ENCODE measurements at places on chromosomes 3 and 15.
A peak's percentile ranks its signal among the peaks of the same experiment; 100 is the strongest.

DNA sequence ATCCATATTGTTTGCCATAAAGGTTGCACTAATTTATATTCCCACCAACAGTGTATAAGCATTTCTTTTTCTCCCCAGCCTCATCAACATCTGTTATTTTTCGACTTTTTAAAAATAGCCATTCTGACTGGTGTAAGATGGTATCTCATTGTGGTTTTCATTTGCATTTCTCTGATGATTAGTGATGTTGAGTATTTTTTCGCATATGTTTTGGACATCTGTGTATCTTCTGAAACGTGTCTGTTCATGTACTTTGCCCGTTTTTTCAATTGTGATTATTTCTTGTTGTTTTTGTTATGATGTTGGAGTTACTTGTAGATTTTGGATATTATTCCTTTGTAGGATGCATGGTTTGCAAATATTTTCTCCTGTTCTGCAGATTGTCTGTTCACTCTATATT, 46.5 kb downstream of the TP63 start:
- DNase-seq, result no peak

DNA sequence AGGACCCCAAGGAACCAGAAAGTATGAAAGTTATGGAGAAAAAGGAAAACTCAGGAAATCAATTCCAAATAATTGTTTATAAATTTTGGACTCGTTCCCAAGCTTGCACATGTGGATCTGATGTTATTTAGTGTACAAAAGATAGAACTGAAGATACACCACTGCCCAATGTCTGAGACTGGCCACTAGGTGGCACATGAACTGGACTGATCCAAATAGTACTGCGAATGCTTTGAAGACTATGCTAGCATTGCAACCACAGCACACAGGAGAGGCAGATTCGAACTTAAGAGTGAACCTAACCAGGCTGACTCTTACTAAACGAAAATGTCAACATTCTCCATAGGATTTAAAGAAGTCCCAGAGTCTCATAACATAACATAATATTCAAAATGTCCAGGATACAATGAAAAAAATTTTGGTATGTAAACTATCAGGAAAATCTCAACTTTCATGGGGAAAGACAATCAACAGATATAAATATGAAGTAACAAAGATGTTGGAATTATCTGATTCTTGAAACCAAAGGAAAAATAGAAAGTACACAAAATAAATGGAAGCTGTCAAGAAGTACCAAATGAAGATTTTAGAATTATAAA, 596.7 kb downstream of the FGF12 start:
- peak; percentile 27 for DNase-seq

GRCh38 chr3:27079427-27080257, 289.5 kb downstream of the NEK10 start:
- no peak for DNase-seq

DNA sequence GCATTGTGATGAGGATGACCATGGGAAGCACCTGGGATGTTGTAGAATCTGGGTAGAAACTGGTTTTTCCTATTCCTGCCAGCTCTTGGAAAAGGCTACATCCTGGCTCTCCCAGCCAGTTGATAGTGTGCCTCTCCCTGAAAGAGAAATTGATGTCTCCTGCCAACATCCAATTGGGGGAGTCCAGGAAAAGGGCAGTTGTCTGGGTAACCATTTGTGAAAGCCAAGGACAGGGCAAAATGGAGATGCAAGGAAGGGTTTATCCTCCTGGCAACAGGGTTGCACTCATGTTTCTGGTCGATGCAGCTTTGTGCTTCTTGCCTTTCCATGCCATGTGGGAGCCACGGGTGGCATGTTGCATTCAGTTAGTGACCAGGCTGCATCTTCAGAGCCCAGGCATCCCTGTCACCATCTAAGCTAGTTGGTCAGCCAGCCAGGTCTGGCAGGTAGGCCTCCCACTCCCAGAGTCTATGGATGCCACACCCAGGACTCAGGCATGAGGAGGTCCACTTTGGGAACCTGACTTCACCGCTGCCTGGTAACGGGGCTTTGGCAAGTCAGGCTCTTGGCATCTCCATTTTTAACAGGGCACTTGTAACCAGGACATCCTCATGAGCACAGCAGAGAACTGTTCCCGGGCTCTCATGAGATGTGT, 153.5 kb downstream of the DNAJB8 start:
- no peak for DNase-seq

GRCh38 chr3:23944007-23944783, 891 bp upstream of the NR1D2 start:
- DNase-seq, result no peak

DNA sequence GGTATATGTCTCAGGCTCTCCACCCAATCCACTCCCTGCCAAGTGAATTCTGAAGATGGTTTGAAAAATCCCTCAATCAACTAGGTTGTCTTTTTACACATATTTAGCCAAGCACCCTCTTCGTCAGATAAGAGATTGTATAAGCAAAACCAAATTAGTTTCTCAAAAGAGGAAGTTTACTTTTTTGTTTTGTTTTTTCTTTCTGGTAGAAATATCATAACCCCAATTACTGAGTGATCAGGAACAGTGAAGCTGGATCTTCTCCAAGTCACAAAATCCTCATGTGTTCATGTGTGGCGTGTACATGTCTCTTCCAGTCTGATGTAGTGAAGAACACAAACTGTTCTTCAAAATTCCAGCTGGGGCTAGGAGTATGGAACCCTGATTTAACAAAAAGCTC, 180.6 kb downstream of the FOXP1 start:
- no peak for DNase-seq

DNA sequence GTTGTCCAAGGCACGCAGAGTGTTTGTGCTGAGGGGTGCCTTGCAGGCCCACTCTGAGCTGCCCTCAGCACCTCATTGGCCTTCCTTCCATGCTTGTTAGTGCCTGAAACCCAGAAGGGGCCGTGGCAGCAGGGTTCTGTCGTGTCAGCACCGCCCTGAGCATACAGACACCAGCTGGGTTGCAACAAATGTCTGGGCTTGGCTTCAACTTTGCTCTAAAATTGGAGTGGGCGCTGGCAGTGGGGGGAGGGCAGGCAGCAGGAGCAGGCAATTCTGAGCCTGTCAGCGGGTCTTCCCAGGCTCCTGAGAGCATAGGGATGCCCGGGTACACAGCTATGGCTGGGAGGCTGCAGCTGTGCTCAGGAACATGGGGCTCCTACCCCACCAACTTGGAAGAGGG, 464.3 kb downstream of the EPHA3 start:
- DNase-seq, result no peak

DNA sequence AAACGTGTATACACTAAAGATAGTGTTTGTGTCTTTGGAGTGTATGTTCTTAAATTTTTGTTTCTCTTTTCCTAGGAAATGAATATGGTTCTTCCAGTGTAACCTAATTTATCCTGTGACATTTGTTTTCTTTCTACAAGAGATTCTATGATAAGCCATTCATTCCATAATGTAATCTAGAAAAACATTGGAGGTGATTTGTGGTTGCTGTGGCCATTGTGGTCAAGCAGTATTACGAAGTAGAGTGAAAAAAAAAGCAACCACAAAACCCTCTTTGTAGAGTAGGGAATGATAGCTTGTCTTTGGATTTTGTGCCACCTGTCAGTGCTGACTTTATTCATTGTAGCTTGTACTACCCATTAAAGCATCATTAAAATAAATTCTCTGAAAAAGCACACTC, 1209.6 kb downstream of the ZPLD1 start:
- no peak for DNase-seq

DNA sequence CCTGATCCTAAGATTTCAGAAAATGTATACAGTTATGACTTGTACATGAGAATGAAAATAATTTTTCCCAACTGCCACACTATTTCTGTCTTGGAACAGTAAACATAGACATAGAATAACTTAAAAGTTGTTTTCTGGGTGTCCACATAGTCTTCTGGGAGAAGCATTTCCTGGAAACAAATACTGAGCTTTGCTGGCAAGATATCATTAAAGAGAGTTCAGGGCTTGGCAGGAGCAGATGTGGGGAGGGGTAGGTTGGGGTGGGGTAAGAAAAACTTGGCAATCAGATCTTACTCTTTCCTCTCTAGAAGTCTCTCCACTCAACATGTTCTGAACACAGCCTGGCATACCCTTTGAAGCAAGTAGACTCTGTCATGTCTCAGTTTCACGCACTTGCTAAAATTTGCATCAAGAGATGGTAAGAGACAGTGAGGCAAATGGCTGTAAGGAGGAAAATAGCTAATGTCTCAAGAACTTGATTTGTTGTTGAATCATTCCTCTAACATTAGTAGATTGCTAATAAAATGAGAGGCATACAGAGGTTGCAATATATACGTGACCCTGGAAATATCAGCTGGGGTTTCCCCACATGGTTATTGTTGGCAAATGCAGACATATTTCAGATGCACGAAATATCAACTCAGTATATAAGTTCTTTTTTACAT, 27.3 kb upstream of the ABI3BP start:
- no peak for DNase-seq

DNA sequence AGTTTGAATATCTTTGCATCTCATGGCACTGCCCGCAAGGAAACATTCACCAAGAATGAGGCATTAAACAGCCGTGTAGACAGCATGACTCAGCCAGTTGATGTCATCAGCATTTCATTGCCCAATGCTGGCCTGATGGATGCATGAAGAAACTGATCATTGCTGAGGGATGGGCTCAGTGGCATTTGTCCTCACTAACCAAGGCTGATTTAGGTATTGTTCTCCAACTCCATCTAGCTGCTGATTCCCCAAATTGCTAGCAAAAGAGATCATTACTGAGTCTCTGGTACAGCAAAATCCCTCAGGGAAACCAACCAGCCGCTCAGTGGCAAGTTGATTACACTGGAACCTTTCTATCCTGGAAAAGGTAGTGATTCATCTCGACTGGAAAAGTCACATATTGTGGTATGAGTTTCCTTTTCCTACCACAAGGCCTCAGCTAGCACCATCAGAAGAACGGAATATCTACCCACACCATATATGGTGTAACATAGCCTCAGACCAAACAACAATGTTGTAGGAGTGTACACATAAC, 186.5 kb upstream of the GAP43 start:
- peak; percentile 10 for DNase-seq

DNA sequence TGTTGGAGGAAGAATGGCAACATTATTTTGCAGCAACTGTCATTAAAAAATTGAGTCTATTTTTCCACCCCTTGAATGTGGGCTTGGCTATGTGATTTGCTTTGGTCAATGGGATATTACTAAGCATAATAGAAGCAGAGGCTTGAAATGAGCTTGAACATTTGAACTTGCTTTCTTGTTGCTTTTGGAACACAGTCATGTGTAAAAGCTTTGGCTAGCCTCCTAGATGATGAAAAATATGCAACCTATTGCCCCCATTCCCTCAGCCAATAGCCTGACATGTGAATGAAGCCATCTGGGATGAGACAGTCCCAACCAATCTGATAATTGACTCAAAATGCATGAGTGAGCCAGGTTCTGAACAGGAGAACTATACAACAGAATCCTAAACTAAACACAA, 78.4 kb downstream of the PLSCR2 start:
- DNase-seq, result no peak

GRCh38 chr15:89797678-89798201, 16.9 kb downstream of the ANPEP start:
- DNase-seq, result no peak

DNA sequence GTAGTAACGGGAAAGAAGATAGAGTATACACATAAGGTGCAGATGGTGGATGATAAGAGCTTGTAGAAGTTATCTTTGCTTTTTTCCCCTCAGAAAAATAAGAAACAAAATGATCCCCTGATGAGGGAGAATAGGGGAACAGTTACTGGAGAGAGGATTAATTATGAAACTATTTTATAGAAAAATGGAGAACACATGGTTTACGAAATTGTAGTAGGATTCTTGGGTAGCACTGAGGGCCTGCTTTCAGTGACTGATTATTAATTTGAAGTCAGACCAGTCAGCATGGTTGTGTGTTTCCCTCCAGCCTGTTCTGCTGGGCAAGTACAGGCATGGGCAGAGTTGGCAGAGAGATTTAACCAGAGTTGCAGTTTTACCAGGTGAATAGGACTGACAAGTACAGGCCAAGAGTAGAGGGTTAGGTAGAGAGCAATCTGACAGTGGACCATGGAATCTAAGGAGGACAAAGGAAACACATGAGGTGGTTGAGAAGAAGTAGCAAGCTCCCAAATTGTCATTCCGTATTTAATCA, 5.9 kb downstream of the SLC49A4 start:
- DNase-seq, result no peak

- DNase-seq, result no peak
These were observed 1298.6 kb downstream of the SI start for GRCh38 chr3:163779396-163780344.

DNA sequence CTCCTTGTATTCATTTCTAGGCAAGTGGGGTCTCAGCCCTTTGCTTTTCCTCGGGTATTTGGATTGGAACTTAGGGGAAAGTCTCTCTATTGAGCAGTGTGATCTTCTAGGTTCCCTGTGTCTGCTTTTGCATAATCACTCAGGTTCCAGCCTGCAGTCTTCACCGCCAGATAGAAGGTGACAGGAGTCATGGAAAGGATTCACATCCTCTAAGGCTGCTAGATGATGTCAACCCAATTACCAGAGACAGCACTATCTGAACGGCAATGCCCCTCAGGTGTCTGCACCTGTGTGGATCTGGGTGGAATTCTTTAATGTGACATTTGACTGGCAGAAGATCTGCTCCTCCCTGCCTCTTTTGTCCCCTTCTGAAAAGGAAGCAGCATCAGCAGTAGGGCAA, 177.7 kb downstream of the P3H2 start:
- no peak for DNase-seq

DNA sequence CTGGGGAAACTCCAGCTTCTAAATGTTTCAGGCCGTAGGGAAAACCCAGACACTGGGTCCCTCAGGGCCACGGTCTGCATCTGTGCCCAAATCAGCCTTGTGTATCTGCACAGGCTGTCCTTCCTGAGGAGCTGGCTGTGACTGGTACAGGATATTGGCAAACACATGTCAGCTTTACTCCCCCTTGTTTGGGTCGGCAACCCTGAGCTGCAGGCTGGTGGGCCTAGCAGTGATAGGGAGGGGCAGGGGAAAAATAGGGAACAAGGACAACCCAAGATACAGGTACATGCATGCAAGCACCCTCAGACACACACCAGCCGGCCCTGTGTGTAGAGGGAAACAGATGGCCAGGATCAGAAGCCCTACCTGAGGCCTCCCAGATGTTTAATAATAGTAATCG, 28.7 kb upstream of the HCN4 start:
- DNase-seq, result no peak

All from activated CD4-positive, alpha-beta T cell treated with anti-CD3 and anti-CD28 coated beads for 48 hours (primary cell).